Peyer's patch (tissue), 4 donors: ENCODE measurements at places on chromosomes 4 and X. TPM values are rescaled to one million over a fixed set of nuclear protein-coding genes. Genes with fewer than 3 reads are reported as not detected.

GAGE12J gene
- not detected for total RNA-seq

DCAF4L1 gene
- not detected for total RNA-seq

DNA sequence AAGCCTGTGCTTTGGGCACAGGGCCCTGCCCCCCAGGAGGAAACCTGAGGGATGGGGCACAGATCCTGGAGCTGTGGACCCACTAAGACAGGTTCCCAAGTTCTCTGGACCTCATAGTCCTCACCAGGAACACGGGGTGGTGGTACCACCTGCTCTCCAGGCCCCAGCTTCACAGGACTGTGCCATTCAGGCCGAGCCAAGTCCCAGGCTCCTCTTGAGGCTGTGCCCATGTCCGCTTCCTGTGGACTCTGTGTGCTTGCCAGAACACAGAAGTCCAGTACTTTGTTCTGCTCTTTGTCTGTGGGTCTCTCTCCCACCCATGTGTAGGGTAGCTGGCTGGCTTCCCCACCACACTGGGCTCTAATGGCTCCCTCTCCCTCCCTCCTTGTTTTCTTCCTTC is 104.5 kb upstream of the PSAPL1 start:
- H3K4me1 ChIP-seq, result no peaks in the 10 kb centered on the region
- H3K27me3 ChIP-seq, result no peaks in the 10 kb centered on the region
- H3K4me3 ChIP-seq, result no peak overlapping the region
- no peaks in the 10 kb centered on the region for H3K36me3 ChIP-seq

DNA sequence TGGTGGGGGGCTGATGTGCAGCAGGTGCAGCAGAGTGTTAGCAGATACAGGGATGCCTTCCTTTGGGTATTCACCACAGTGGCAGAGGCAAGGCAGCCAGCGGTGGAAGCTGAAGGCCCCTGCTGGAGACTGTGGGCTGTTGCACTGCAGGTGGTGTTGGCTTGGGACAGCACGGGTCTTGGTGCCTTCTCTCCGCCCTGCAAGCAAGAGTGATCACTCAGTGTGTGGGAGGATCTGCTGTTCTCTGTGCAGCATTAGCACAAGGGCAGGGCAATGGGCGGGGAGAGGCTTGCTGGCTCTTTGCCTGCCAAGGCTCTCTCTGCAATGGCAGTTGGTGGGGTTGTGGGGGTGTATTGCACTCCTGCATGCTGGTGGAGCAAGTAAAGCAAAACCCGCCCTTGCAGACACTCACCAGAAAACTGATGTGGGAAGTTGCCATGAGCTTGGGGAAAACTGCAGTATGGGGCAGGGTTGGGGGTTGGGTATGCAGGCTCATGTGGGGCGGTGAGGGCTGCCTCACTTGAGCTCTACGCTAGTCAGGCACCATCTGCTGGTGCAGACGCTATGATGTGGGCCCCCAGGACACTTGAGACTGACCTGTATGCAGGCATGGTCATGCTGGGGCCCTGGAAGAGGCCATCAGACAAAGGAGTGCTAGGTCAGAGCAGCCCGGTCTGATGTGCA is 820.8 kb upstream of the GRIA3 start:
- H3K36me3 ChIP-seq, result no peaks in the 10 kb centered on the region
- H3K27me3 ChIP-seq, result no peaks in the 10 kb centered on the region
- no peak for DNase-seq
- no peak overlapping the region for H3K4me3 ChIP-seq
- no peaks in the 10 kb centered on the region for H3K4me1 ChIP-seq

GRCh38 chrX:10189317-10190268 is 32.8 kb downstream of the CLCN4 start:
- H3K27ac ChIP-seq, result no peak overlapping the region
- peak; percentile 91 for DNase-seq
- no peaks in the 10 kb centered on the region for H3K36me3 ChIP-seq
- no peaks in the 10 kb centered on the region for H3K27me3 ChIP-seq
- H3K4me3 ChIP-seq, result no peak overlapping the region

DNA sequence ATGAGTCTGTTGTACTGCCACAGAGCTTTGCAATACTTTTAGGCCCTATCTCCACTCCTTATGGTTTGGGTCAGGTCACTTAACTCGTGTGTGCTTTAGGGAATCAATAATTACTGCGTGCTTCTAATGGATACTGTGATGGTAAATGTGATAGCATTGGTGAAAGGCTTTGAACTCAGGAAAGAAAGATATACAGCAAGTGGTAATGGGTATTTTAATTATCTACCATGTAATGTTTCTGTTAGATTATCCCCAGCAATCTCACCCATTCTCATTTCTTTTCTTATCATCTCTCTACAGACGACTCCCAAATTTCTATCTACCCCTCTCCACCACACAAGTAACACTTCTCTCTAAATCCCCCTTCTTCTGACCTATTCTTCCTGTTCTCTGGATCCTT is 128.6 kb downstream of the GPC3 start:
- no peaks in the 10 kb centered on the region for H3K36me3 ChIP-seq
- H3K4me3 ChIP-seq, result no peak overlapping the region
- no peaks in the 10 kb centered on the region for H3K27me3 ChIP-seq
- no peaks in the 10 kb centered on the region for H3K4me1 ChIP-seq
- DNase-seq, result no peak

GRCh38 chr4:4717692-4718091 is 141.8 kb upstream of the MSX1 start:
- no peaks in the 10 kb centered on the region for H3K27me3 ChIP-seq
- H3K4me1 ChIP-seq, result no peaks in the 10 kb centered on the region
- DNase-seq, result no peak
- H3K27ac ChIP-seq, result no peak overlapping the region

GRCh38 chr4:48680848-48681568 is 99.1 kb downstream of the FRYL start:
- peak overlapping the region; percentile 42 for H3K4me3 ChIP-seq
- no peak for DNase-seq
- no peaks in the 10 kb centered on the region for H3K27me3 ChIP-seq
- no peaks in the 10 kb centered on the region for H3K4me1 ChIP-seq
- H3K36me3 ChIP-seq, result peaks cover 3% of the 10 kb centered on the region
- peak overlapping the region; percentile 74 for H3K27ac ChIP-seq

- no peaks in the 10 kb centered on the region for H3K36me3 ChIP-seq
- no peaks in the 10 kb centered on the region for H3K4me1 ChIP-seq
- H3K27me3 ChIP-seq, result no peaks in the 10 kb centered on the region
- DNase-seq, result no peak
Observed at GRCh38 chrX:96407501-96407900, 277.1 kb upstream of the DIAPH2 start.

DNA sequence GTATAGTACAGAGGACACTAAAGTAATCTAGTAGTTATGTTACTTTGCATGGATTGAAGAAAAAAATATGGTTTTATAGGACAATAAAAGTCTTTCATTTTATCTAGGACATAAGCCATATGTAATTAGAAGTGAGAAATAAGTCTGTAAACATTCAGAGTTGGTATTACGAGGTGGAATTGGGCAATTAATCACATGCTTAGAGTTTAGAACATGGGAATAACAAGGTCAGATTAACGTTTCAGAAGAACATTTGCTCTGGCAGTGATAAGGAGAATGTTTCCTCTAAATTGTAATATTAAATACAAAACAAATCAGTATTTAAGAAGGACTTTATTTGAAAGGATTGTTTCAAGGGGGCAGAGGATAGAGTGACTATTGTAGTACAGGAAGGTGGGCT is 15.6 kb upstream of the SULT1E1 start:
- H3K36me3 ChIP-seq, result no peaks in the 10 kb centered on the region
- no peaks in the 10 kb centered on the region for H3K4me1 ChIP-seq
- H3K27ac ChIP-seq, result peak overlapping the region; percentile 35
- no peaks in the 10 kb centered on the region for H3K27me3 ChIP-seq
- H3K4me3 ChIP-seq, result no peak overlapping the region
- DNase-seq, result no peak
